Activated CD4-positive, alpha-beta T cell treated with anti-CD3 and anti-CD28 coated beads for 36 hours (primary cell): ENCODE measurements at places on chromosomes 3 and 15. TPM values are rescaled to one million over a fixed set of nuclear protein-coding genes. Genes with fewer than 3 reads are reported as not detected.

PRTG gene
- total RNA-seq: not detected

DNA sequence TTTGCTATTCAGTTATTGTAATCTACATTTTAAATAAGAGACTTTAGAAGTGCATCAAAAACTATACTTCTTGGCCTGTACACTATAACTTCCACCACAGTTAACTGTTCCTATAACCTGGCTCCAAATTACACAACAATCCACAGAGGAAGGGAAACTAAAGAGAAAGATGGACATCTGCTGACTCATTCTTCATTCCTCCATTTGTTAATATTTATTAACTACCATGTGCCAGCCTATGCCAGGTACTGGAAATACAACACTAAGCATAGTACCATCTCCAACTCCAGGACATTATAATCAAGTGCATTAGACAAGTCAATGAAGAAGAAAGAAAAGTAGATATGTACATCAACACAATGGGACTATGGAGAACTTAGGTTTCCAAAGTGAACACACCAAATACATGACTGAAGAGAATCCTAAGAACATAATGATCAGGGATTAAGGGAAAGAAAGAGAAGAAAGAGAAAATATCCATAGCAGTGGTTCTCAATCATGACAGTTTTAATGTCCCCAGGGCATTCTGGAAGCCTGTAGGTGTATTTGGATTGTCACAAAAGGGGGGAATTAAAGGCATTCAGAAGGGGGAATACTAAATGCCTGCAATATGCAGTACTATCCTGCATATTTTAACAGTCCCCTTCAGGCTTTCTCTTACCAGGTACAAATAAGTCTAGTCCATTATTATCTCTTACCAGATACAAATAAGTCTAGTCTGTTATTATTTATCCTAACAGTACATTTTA lies 8.9 kb downstream of the ICE2 start:
- DNase-seq: no peak

- DNase-seq: no peak
These were observed 318.2 kb upstream of the ONECUT1 start for GRCh38 chr15:53108319-53108718.

- DNase-seq: no peak
These were observed 24.2 kb downstream of the ABHD2 start for GRCh38 chr15:89112341-89112971.

- DNase-seq: no peak
These were observed 31.4 kb downstream of the COMMD2 start for GRCh38 chr3:149720918-149721317.

DNA sequence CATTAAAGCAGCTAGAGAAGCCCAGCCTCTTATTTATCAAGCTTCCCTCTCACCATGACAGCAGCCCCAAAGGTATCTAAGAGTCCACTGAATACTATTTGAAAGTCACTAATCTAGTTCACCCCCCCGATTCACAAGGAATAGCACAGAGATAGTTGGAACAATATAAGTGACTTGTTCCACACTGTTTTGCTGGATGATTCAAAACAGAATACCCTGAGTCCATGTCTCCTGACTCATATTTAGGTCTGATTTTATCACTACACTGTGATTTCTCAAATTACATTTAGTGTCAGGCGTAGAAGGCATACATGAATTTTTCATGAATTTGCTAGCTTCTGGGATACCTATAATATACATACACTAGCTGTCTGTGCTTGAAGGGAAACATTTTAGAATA lies 18.7 kb upstream of the EOGT start:
- no peak for DNase-seq

DNA sequence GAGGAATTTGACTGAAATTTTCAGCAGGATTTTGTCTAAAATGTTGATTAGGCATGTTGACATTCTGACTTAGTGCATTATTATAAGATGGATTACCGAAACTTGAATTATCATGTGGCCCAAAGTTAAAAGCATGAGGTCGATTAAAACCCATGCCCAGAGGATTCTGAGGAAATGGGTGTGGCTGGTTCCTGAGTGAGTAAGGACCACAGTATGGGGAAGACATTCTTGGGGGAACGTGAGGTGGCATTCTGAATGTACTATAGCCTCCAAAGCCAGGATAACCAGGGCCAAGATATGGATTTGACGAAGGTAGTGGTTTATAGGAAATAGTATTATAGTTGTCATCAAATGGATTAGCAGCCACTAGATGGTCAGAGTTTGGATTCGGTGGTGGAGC lies 38.7 kb upstream of the DNAAF4 start:
- DNase-seq: no peak

- no peak for DNase-seq
These were observed 197.1 kb upstream of the TPM1 start for GRCh38 chr15:62845241-62846126.

- no peak for DNase-seq
These were observed 228.1 kb downstream of the SNRPN start for GRCh38 chr15:25182736-25183445.

DUOXA2 gene
- not detected for total RNA-seq

LEKR1 gene
- total RNA-seq: 0.37 TPM

DNA sequence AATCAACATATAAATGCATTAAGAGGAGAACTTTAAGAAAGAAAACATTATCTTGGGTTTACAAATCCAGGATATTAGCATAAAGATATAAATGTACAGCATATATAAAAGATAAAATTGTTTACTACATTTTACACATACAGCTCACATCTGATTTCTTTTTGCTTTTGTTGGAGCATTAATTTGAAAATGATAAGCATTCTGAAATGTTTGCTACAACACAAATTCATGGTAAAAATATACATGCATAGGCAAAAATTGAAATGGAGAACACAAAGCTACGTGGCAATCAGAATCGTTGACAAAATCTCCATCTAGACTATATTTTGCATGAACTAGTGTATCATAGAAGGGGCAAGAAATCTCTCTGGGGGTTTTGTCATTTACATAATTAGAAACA lies 159.1 kb downstream of the TIGIT start:
- DNase-seq: no peak

DNA sequence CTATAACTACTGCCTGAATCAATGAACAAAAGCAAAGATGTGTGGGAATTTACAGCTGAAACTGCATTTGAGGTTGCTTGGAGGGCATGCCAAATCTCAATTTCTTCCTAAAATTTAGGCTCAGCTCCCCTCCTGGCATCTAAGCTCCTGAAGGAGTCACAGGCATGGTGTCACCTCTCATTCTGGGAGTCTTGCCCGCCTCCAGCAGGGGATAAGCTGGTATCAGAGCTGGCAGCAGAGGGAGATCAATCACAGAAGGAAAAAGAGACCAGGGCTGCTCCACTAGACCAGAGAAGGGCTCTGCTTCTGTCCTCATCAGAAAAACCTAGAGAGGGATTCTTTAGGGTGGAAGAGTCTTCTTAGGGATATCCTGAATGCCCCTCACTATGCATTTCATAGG lies 150.4 kb upstream of the SLC6A11 start:
- no peak for DNase-seq

GRCh38 chr15:81291916-81292522 lies 31.9 kb downstream of the STARD5 start:
- DNase-seq: no peak

- no peak for DNase-seq
These were observed 6.4 kb downstream of the PLEKHO2 start for GRCh38 chr15:64847876-64848716.

DNA sequence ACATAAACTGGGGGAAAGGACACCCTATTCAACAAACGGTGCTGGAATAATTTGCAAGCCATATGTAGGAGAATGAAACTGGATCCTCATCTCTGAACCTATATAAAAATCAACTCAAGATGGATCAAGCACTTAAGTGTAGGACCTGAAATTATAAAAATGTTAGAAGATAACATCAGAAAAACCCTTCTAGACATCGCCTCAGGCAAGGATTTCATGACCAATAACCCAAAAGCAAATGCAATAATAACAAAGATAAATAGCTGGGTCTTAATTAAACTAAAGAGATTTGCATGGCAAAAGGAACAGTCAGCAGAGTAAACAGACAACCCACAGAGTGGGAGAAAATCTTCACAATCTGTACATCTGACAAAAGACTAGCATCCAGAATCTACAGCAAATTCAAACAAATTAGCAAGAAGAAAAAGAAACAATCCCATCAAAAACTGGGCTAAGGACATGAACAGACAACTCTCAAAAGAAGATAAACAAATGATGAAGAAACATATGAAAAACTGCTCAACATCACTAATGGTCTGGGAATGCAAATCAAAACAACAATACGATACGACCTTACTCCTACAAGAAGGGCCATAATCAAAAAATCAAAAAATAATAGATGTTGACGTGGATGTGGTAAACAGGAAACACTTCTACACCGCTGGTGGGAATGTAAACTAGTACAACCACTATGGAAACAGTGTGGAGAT lies 408.7 kb downstream of the CNTN6 start:
- DNase-seq: no peak

PLSCR5 gene
- total RNA-seq: not detected

ITGA11 gene
- total RNA-seq: 2.9 TPM

STAC gene
- total RNA-seq: 0.26 TPM

- DNase-seq: no peak
These were observed 821.6 kb downstream of the PDCD6IP start for GRCh38 chr3:34619990-34620389.

CFAP91 gene
- 0.67 TPM for total RNA-seq

GRCh38 chr3:114394551-114394950 lies 100.7 kb downstream of the TIGIT start:
- DNase-seq: no peak

- no peak for DNase-seq
These were observed 36.4 kb upstream of the PTPRG start for GRCh38 chr3:61524933-61525332.

GRCh38 chr15:52790941-52791751 lies 1.0 kb upstream of the ONECUT1 start:
- peak; percentile 23 for DNase-seq

GP9 gene
- total RNA-seq: not detected

AGBL1 gene
- 0.05 TPM for total RNA-seq

- no peak for DNase-seq
These were observed 37.7 kb downstream of the FAM174B start for GRCh38 chr15:92617549-92618520.

MAP1A gene
- total RNA-seq: 1.3 TPM

- no peak for DNase-seq
These were observed 86.9 kb upstream of the ATP10A start for GRCh38 chr15:25950014-25950413.

SPTSSB gene
- total RNA-seq: not detected

KY gene
- not detected for total RNA-seq

GRCh38 chr15:72271221-72271620 lies 1.1 kb downstream of the PARP6 start:
- DNase-seq: no peak

NOX5 gene
- total RNA-seq: not detected

MST1R gene
- total RNA-seq: 0.86 TPM

DNA sequence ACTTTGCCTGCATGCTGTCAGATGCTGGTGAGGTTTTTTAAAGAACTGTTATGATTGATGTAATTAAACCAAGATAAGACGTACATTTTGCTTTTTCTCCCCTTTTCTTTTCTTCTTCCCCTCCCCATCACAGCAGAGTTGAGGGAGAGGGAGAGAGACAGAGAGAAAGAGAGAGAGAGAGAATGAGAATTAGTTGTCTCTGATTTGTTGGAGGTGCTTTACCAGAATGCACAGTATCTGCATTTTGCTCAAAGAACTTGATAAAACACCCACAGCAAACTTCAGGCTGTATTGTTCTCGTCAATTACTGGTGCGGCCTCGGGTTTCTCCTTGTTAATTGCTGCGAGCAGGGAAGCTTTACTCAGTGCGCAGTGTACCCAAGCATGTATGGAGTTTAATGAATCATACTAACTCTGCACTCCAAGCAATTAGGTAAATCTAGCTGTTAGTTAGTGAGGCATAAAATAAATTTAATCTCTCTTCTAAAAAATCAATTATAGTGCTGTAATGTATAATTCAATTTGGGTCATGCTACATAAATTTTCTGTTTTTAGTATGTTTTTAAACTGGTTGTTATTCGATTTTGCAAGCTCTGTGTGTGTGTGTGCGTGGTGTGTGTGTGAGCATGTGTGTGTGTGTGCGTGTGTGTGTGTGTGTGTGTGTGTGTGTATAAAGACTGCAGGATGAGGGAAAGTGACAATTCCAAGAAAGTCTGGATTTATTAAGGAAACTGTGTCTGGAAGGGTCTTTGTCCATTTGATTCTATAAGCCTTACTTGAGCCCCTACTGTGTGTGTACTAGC lies 273.4 kb downstream of the TLE3 start:
- no peak for DNase-seq

DNA sequence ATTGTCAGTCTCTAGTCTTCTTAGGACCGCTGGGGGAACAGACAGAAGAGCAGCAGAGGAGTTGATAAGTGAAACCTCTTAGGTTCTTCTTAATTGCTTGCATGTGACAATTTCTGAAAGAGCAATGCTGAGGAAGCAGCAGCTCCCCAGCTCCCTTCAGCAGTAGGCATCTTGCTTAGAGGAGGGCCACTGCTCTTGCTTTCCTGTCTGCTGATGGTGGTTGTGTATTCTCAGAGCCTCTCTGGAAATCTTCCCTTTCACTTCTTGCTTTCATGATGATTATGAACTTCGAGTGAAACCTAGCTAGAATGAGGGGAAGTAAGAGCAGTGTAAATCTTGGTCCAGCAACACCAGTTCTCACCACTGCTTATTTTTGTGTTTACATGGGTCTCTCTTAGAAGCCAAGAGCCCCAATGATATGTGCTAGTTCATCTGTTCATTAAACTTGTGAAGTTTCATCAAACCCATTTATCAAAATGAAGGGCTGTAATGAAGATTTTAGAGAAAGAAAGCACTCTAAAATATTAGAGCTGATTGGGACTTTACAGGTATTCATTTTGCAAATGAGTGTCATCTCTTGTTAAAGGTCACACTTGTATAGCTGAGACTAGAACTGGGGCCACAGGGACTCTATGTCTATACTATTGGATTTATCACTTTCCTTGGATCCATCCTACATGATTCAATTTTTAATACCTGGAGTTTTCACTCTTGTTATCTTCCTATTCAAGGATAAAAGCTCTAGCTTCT lies 246.7 kb downstream of the LPP start:
- peak; percentile 46 for DNase-seq

DNA sequence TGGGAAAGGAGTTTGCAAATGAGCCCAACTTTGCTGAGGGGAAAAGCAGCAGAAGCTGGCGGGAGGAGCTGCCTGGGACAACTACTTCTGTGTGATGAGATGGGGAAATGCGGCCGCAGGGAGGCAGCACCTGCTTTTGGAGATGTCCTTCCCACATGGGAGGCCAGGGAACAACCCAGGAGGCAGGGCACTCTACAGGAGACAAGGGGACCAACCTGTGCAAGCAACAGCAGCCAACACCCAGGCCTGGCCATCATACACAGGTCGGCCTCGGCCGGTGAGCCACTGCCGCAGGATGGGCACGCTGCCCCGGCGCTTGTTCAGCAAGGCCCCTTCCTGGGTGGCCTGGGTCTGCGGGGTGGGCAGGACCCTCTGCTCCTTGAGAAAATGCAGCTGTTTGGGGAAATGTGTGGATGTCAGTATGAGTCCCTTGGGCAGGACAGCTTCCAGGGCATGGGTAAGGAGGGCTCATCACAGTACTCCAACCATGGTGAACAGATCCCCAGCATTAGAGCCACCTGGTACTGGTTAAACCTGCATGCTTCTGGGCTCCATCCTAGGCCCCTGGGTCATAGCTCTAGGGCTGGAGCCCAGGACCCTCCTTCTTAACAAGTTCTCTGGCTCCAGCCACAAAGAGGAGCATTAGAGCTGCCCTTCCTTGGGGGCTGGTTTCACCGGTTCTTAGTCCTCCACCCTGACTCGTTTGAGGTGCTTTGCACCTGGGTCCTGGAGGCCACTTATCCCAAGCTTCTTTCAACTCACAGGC lies 11.6 kb downstream of the EPB42 start:
- DNase-seq: no peak
